Stimulated activated CD8-positive, alpha-beta memory T cell treated with anti-CD3 and anti-CD28 coated beads, Interleukin-7, amount 100 ng/mL, for 1 hour (primary cell): ENCODE measurements at places on chromosomes 12 and 14.

DNA sequence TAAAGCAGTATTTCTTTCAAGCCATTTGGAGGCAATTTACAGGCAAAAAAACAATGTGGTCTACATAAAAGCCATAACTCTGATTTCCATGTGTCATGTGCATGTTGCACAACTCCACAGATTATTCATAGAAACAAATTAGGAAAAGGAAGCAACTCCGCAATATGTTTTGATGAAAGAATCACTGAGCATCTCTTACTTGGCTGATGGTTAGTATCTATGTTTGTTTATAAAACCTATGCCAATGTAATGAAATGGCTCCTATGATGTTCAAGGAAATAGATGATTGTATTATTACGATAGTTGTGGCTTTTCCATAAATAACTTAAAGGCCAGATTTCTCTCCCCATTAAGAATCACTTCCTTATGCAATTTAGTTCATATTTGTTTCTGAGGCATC lies 373.7 kb downstream of the CCDC91 start:
- DNase-seq = no peak

DNA sequence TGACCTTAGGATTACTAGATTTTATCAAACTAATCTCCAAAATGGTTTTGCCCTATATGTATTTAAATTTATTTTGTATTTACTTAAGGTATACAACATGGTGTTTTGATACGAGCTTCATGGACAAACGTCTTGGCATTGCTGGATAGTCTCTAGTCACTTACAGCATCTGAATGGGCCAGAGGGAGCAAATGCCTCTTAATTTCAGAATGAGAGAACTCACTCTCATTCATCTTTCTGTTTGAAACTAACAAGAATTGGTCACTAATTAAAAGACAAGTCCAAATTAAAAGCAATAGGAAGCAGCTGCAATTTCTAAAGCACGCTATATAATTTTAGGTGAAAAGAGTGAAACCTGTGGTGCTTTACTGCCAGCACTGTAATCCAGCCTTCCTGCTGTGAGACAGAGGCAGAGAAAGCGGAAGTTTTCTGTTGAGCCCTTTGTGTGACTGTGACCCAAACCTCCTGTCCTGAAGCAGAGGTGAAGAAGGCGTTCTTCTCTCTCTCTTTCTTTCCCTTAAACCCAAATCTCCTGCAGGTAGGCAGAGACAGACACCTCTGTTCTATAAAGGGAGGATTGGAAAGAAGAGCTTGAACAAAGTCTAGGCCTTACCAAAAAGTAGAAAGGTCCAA lies 184.6 kb upstream of the NAV3 start:
- no peak for DNase-seq

- DNase-seq = no peak
These were observed 5.8 kb downstream of the MARK3 start for GRCh38 chr14:103391048-103391447.

DNA sequence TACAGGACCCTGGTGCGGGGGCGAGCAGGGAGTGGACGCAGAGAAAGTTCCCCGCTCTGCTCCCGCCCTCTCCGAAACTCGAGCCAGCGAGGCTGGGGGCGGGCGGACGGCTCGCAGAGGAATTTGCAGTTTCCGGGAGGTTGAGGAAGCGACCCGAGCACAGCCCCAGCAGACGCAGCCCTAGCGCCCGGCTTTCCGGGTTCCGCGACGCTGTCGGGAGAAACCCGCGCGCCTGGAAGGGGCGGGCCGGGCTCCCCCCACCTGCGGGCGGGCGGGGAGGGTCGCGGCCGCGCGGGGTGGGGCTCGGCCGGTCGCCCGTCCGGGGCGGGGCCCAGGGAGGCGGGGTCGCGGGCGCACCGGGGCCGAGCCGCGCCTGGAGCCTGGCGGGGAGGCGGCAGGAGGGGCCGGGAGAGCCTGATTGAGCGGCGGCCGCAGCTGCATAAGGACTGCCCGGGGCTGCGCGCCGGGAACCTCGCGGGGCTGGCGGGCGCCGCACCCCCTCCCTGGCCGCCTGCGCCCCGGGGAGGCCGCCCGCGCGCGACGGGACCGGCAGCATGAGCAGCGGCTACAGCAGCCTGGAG lies at the start of gene RASSF3:
TSS of gene RASSF3 (plus strand) at position 417 of the 581 bp plus-strand sequence. CDS start at position 555, 138 bp downstream.
- peak; percentile 45 for DNase-seq

DNA sequence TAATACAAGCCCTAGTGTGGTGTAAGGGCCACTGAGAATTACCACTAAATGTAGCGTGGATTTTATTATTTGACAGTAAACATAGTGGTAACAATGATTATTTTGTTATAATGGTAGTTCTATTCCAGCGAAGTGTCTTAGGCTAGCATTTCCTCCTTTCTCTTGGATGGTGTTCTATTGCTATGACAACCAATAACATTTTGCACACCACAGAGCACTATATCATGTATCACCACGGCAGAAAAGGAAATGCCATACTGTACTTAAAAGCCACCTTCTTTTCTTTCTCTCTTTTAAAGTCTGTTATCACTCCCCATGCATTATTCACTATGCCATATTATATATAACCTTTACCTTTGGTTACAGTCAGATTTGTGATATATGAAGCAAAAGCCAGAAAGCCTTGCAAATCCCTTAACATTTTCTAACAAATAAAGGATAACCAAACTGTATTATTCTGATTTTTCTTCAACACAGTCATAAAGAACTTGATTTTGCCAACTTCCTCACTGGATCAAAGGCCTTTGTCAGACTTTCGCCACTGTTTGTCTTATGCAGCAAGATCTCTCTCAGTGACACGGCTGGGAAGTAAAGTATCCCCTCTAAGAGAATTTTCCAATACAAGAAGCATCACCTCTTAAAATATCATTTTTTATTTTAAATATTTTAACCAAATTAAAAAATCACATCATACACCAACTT lies 195.8 kb downstream of the FOXN3 start:
- no peak for DNase-seq

- DNase-seq = no peak
These were observed 91.3 kb downstream of the PPP2R5C start for GRCh38 chr14:101852785-101853184.

DNA sequence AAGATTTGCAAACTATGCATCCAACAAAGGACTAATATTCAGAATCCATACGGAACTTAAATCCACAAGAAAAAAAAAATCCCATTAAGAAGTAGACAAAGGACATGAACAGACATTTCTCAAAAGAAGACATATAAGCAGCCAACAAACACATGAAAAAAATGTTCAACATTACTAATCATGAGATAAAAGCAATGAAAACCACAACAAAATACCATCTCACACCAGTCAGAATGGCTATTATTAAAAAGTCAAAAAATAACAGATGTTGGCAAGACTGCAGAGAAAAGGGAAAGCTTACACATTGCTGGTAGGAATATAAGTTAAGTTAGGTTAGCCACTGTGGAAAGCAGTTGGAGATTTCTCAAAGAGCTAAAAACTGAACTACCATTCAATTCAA lies 16.2 kb downstream of the CDK17 start:
- DNase-seq = no peak
